NCI-H524 treated with DMSO at 0.1 percent for 48 hours (cell line): ENCODE measurements at places on chromosomes 6 and 20.

- no peak for DNase-seq
Measured at GRCh38 chr20:41432746-41433145, 66.1 kb upstream of the EMILIN3 start.

DNA sequence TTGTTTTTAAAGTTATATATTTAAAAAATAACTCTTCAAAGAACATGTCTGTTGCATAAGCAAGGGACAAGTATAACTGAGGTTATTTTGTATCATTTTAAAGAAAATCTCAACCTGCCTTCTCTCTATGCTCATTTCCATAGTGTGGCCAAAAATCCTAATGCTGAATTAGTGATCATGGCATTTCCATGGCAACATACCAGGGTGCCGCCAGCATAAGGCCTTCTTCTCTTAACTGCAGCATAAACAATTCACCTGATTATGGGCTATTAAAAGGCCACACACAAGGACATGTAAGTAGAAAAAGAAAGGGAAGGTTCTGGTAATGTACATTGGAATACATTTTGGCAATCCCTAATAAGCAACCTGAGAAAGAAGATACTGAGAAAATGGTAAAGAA, 95.1 kb upstream of the RNF217 start:
- DNase-seq = no peak

GRCh38 chr20:42340368-42340767, 722.2 kb upstream of the CHD6 start:
- DNase-seq = no peak

GRCh38 chr6:63635215-63635587, 401 bp upstream of the PHF3 start:
- no peak for DNase-seq

GRCh38 chr6:47709160-47709559, 10.8 kb downstream of the ADGRF4 start:
- DNase-seq = no peak

- no peak for DNase-seq
Measured at GRCh38 chr20:40682104-40682981, 6.7 kb downstream of the MAFB start.

DNA sequence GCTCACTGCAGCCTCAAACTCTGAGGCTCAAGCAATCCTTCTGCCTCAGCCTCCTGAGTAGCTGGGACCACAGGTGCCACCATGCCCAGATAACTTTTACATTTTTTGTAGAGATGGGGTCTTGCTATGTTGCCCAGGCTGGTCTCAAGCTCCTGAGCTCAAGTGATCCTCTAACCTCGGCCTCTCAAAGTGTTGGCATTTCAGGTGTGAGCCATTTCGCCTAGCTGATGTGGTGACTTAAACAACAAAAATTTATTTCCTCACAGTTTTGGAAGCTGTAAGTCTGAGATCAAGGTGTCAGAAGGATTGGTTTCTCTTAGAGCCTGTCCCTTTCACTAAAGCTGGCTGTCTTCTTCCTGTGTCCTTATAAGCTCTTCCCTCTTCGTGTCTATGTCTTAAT, 15.0 kb upstream of the JARID2 start:
- DNase-seq = no peak
